ENCODE measurements at places on chromosomes 3 and 15.

- no peak for DNase-seq
Observed at GRCh38 chr3:188635258-188636042, 481.5 kb downstream of the LPP start.

DNA sequence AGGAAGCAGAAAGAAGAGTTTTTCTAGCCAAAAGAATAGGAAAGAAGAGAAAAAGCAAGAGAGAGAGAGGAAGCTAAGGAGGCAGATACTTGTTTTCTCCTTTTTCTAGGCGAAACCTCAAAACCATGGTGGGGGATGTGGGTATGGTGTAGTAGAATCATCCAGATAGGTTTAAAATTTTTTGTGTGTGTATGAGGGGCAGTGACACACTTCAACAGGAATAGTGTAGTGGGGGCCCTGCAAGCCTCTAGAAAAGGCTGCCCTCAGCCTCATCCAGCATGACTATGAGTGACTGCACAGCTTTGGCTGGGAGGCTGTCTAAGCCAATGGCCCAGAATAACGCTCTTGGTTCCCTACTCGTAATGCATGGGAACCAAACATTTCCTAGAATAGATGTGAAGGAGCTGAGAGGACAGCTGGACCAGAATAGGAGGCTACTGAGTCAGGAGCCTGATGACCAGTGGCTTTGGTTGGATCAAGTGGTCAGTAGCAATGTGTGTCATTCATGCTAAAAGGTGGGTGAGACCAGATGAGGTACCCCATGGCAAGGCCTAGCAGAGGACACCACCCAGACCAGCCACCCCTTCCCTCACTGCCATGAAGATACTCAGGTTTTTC lies 24.4 kb downstream of the MOBP start:
- DNase-seq, result no peak

- DNase-seq, result no peak
Observed at GRCh38 chr3:173404156-173404555, 6.6 kb downstream of the NLGN1 start.

GRCh38 chr3:56782215-56782614 lies 19.5 kb downstream of the ARHGEF3 start:
- DNase-seq, result no peak

DNA sequence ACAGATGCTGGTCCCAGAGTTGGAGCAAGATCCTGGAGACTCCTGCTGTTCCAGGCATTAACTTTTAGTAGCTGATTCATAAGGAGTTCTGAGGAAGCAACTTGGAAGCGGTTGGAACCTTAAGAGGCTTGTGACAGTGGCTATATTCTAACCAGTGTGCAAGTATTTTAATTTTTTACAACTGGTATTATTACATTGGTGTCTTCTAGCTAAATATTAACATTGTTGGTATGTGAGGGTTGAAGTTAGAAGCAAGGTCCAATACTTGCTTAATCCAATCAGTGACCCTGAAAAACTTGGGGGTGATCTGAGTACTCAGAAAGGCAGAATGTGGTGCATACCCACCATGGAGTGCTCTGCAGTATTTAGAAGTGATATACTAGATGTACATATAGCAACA lies 1.5 kb upstream of the OR4F15 start:
- DNase-seq, result no peak

DNA sequence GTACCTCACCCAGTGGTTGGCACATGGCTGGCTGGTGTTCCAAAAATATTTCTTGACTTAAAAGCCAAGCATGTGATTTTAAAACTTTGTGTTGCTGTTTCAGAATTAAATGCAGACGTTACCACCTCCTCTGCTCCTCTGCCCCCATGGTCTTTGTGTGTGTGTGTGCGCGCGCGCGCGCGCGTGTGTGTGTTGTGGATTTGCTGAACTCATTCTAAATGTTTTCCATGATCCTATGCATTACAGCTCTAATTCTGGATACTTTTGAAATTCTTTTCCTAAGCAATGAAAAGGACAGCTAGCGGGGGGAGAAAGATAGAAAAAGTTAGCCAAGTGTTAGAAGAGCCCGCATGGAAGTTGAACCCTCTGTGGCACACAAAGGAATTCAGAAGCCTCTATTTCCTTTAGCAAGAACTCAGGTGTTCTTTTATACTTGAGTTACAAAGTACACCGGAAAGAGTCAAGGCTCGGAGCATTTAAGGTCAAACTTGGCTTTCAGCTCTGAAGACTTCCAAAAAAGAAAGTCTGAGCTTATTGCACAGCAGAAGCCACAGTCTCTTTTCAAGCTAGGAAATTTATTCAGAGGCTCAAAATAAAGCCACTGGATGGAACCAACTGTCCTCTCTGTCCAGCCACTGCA lies 350.5 kb upstream of the TBL1XR1 start:
- no peak for DNase-seq

- DNase-seq, result no peak
Observed at GRCh38 chr3:165526367-165526766, 310.9 kb downstream of the BCHE start.

- no peak for DNase-seq
Observed at GRCh38 chr3:127034990-127035652, 52.2 kb downstream of the PLXNA1 start.

DNA sequence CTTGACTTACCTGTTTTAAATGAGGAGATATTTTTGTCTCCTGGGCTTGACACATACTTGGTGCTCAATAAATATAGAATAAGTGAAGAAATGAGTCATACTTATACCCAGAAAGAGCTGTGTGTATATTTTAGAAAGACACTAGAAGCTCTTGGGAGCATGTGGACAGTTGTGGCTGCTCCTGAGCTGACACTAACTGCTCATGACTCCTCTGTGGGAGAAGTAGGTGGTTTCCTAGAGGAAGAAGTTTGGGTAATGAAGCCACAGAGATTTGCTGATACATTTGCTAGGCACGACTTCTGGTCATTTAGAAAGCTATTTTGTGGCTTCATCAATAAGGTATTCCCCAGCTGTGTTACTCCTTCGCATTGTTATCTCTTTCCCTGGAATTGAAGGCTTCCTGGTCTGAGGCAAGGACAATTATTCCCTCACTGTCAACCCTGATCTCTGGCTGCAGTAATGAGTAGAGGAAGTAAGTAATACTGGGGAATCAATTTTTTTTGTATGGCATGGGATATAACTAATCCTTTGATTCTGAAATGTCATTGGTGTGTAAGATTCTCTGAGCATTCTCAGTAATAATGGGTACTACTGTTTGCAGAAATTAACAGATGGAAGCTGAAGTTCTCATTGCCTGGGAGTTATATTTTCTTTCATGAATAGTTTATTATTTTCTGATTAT lies 79.6 kb upstream of the DCBLD2 start:
- peak; percentile 23 for DNase-seq

DNA sequence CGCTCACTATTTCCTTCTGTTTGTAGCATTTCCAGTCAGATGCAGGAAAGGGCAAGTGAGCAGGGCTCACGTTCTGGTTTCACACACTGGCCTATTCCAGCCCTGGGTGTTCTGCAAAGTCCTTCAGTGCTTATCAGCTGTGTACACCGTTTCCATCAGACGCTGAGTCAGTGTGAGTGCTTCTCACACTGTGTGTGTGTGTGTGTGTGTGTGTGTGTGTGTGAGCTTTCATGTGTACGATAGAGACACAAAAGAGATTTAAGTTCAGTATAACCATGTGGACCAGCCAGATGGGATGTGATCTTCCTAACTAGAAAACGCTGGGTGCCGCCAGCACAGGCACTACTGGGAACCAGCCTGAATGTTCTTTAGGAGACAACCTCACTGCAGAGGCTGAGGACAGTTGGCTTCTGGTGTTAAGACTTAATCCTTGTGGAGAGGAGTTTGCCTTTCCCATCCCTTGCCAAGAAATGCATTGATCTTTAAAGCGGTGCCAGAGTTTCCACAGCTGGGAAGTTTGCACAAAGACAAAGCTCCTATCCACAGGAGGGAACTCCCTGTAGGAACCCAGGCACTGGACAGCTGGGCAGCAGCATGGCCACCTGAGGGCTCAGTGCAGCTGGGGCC lies 3.9 kb upstream of the CHSY1 start:
- DNase-seq, result no peak

GRCh38 chr3:65268426-65268825 lies 580.6 kb upstream of the ADAMTS9 start:
- DNase-seq, result no peak

DNA sequence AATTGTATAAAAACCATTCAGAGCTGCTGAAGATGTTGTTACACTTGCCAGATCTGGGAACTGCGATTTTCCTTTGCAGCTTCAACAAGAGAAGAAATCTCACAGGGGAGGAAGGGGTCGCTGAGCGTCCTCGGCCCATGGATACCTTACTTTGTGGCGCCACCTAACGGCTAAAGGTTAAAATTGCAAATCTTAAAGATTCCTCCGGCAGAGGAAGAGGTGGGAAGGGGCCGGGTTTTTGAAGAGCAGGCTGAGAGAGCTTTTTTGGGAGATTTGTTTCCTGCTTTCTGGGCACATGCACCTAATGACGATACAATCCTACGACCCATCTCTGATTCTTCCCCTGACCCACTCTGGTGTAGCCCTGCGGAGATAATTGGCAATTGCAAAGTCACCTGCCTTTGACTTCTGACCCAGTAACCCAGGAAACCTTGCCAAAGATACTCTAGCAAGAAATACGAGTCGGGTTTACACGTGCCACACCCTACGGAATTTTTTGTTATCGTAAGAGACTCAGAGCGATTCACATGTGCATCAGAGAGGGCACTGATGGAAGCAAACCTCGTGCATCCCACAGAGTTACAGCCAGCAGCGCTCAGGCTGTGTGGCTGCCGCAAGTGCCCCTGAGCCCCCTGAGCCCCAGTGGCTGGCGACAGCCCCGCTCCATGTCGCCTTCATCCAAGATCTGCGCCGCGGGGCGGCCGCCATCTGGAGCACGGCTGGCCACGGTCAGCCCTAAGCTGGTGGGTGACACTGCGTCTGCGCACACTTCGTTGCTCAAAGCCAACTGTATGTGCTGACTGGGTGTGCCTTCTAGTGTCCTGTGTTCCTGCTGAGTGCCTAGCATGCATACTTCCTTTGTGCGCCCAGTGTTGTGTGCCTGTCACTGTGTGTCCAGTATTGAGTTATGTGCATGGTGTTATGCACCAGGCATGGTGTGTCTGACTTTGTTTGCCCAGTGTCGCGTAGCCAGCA lies 55.2 kb upstream of the CHRNA7 start:
- no peak for DNase-seq

DNA sequence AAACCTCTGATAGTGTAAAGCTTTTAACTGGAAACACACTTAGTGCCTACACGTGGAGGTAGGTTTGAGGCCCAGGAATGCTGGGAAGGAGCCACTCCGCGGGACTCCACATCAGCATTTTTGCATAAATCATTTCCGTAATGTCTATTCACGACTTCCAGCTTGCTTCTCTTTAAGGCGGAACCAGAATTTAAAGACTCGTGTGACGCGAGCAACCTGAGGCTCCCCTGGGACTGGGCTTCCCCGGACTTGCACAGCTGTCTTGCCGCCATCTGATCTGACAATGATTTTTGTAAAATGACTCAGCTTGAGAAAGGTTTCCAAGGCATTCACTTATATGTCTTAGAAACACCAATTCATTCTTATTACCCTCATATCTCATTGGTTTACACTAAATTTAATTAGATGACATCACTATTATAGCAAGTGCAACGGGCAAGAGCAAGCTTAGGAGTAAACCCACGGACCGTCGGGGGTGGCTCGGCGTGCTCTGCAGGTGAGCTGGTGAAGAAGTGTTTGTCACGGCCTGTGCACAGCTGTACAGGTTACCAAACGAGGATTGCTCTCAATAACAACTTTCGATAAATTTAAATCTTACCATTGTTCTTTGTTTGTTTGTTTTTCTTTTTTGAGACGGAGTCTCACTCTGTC lies 95.2 kb downstream of the CHSY1 start:
- DNase-seq, result no peak

GRCh38 chr3:183563536-183563874 lies 8.0 kb upstream of the KLHL6 start:
- no peak for DNase-seq

- DNase-seq, result no peak
Observed at GRCh38 chr3:13613343-13614190, 64.6 kb downstream of the FBLN2 start.

DNA sequence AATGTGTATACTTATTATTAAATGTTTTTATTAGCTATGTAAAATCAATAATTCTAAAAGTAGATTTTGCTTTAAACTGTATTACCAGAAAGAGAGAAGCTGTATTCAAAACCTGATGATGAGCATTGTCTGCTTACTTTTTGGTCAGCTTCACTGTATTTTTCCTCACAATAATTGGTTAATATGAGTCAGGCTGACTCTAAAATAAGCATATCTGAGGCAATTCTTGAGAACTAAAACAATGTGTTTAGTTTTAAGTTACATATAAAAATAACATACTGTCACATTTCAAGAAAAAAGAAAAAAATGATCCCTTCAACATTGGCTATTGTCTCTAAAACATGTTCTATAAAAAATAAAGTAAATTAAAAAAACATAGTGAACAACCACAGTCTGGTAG lies 66.1 kb downstream of the EPHA3 start:
- DNase-seq, result no peak

DNA sequence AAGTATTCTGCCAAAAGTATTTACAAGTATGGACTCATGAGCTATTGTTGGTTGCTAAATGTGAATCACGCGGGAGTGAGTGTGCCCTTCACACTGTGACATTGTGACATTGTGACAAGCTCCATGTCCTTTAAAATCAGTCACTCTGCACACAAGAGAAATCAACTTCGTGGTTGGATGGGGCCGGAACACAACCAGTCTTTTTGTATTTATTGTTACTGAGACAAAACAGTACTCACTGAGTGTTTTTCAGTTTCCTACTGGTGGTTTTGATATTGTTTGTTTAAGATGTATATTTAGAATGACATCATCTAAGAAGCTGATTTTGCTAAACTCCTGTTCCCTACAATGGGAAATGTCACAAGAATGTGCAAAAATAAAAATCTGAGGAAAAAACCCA lies 30.3 kb downstream of the SYNM start:
- DNase-seq, result no peak

- no peak for DNase-seq
Observed at GRCh38 chr3:196202516-196202970, 8.7 kb downstream of the ZDHHC19 start.

- no peak for DNase-seq
Observed at GRCh38 chr3:143634991-143635390, 213.3 kb downstream of the SLC9A9 start.

GRCh38 chr15:51672155-51672687 lies 9.1 kb upstream of the SCG3 start:
- DNase-seq, result no peak

DNA sequence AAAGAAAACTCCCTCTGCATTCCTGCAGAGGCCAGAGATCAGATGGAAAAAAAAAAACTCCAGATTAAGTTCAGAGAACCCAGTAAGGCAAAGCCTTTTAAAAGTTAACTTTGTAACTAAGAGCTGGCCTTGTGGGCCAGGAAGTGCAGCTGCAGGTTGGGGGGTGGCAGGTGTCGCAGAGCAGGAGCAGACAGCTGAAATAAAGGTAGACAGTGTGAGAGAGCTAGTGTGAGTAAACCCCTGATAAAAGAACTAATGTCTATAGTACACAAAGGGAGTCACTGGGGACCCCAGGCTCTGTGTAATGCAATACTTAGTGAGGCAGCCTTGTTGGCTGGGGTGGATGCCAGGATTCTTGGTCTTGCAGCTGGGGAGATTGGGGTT lies 42.1 kb downstream of the PPCDC start:
- no peak for DNase-seq
